Amygdala (tissue), 56 donors: ENCODE measurements at places on chromosomes 12 and 14.

GRCh38 chr12:48824112-48824511, 5.8 kb downstream of the CACNB3 start:
- no peak for DNase-seq

DNA sequence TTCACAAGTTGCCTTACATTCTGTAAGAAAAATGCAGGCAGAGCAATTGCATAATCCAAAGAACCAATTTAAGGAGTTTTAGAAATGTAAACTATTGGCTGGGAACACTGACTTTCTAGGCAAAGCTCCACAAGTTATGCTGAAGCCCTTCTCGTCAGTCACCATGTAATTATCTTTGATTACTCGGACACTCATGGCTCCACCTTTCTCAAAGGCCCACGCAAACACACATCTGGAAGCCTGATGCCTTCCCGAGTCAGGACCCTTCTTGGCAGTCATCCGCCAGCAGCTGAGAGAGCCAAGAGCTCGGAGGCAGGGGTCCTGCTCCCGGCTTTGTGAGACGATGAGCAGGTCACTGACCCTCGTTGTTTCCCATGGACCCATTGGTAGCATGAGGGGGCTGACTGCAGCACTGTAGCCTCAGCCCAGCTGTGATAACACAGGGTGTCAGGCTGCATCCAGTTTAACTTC, 202.2 kb downstream of the TMEM132D start:
- DNase-seq = no peak

GRCh38 chr12:11967376-11968047, 103.2 kb upstream of the BCL2L14 start:
- DNase-seq = no peak

DNA sequence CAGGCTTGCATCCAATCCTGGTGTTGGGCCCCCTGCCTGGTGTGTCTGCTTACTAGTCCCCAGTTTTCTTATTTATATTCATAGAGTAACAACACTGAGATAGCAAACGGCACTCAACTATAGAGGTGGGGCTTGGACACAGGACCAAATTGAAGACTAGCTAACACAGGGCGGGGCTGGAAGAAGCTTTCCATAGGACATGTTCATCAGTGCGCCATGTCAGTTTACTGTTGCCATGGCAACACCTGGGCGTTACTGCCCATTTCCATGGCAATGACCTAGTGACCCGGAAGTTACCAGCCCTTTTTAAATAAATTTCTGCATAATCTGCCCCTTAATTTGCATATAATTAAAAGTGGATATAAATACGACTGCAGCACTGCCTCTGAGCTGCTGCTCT, 275.5 kb upstream of the TMEM132C start:
- DNase-seq = no peak

DNA sequence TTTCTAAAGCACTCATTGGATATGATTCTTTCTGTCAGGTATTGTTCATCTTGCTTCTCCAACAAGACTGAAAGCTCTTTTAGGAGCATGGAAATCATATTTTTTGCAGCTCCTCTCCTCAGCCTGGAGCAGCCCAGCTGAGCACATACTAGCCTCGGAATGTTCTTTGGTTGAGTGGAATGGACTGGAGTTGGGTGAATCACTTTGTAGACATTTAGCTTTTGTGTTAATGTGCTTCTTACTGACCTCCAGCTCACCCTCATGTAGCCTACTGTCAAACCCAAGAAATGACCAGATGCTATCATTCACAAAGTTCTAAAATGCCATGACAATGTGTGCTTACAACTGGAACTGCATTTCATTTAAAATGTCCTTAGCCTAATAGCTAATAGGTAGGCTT, 161.1 kb downstream of the NUAK1 start:
- no peak for DNase-seq

GRCh38 chr12:12513416-12514006, 49.2 kb downstream of the DUSP16 start:
- no peak for DNase-seq

- DNase-seq = no peak
These were observed 25.9 kb downstream of the TCHP start for GRCh38 chr12:109926016-109926415.

DNA sequence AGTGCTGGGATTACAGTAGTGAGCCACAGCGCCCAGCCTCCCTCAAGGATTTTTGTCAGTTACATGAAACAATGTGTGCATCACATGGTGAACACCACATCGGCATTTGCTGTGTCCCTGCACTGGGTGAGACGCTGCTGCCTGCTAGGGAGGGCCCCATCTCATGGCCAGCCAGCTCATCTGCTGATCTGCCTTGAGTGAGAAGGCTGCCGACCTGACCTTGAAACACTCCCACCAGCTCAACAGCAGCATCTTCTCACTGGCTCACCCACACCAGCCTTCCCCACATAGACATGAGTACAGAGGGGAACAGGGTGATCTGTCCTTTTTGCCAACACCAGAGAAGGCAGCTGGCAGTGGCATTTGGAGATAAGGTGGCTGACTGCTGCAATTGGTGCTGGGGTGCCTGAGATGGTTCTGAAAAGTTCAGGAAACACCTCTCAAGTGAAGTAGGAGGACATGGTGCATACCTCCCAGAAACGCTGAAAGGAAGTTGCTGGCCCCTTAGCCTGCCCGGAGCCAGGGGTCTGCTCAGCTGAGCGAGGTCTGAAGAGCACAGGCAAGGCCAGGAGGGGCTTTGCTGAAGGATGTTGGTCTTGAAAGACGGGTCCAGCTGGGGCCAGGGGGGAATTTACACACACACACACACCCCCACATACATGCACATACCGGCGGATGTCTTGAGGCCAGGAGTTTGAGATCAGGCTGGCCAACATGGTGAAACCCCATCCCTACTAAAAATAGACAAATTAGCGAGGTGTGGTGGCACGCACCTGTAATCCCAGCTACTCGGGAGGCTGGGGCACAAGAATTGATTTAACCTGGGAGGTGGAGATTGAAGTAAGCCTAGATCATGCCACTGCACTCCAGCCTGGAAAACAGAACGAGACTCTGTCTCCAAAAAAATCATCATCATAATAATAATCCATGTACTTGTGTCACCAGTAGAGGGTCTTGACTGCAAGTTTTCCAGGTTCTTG, 14.3 kb upstream of the PPP1R13B start:
- DNase-seq = no peak

DNA sequence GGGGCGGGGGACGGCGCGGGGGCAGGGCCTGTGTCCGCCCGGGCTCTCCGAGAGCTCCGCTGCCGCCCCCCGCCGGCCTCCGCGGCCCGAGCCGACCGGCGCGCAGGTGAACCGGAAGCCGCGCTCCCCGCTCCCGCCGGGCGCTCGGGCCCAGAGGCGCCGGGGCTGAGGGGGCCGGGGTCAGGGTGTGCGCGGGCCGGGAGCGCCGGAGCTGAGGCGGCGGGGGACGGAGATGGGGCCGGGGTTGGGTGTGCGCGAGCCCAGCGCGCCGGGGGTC, 431 bp downstream of the HIP1R start:
- no peak for DNase-seq

GRCh38 chr14:42806909-42807315, 1200.2 kb downstream of the LRFN5 start:
- DNase-seq = no peak
